ENCODE measurements at places on chromosomes 3 and 15.

- DNase-seq, result no peak
These were observed 211.4 kb downstream of the TUSC7 start for GRCh38 chr3:116920826-116921610.

GRCh38 chr3:162704799-162705385 is 1208.3 kb downstream of the OTOL1 start:
- DNase-seq, result no peak

DNA sequence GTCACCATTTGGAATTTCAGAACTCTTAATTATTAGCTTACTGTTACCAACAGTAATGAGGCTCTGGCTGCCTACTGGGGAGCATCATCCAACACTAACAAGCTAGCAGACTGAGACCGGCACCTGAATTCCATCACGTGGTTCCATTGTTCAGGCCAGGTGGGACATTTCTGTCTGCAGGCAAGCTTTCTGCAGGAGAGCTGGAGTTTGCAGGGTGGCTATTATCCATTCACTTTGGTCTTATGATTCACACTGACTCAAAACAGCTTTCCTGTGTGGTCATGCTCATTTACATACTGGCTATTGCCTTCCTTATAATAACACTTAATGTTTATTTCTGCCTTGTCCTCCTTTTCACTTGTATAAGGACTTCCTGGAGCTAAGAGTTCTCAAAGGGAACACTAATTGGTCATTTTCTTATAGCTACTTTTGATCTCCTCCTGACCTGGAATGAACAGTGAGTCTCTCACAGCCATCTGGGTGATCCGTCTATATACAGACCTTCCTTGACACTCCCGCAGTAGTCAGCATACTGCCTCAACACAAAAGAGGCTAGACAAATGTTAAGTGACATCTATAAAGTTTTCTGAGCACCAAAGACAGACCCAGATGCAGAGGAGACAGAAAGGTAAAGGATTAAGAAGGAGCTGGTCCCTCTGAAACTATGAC is 695.4 kb downstream of the FHIT start:
- no peak for DNase-seq

DNA sequence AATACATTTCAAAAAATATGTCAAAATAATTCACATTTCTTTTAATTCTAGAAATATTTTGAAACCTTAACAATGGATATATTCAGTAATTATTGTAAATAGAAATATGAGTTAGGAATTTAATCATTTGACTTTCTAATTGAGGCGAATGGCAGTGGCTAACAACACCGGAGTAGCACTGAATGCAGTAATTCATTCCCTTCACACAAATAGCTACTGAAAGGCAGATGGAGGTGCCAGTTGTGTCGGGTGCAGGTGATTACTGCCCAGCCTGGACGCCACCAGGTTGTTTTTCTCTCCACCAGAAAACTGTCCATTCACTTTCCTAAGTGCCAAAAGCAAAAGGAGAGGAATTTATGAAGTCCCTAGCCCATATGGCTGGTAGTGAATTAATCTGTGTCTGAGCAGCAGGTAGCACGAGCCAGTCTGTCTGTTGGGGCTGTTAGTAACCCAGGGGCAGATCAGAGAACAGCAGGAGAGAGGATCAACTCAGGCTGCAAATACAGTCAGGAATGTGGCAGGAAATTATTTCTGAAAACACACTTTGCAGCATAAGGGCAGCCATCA is 79.3 kb upstream of the GMNC start:
- DNase-seq, result no peak

- DNase-seq, result no peak
These were observed 46.7 kb downstream of the NKIRAS1 start for GRCh38 chr3:23869977-23870662.

- DNase-seq, result no peak
These were observed 18.1 kb downstream of the GHRL start for GRCh38 chr3:10274601-10275000.

Measured in coronary artery (tissue), 2 donors.